Body of pancreas (tissue), 4 donors: ENCODE measurements at places on chromosomes 5 and 9. TPM values are rescaled to one million over a fixed set of nuclear protein-coding genes. Genes with fewer than 3 reads are reported as not detected.
A peak's percentile ranks its signal among the peaks of the same experiment; 100 is the strongest.

DNA sequence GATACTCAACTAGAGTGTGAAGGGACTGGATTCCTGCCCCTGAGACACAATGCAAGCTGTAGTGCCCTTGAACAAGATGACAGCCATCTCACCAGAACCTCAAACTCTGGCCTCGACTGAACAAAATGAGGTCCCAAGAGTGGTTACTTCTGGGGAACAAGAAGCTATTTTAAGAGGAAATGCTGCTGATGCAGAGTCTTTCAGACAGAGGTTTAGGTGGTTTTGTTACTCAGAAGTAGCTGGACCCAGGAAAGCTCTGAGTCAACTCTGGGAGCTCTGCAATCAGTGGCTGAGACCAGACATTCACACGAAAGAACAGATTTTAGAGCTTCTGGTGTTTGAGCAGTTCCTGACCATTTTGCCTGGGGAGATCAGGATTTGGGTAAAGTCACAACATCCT, 2.4 kb downstream of the ZNF483 start:
- H3K4me1 ChIP-seq, result peaks cover 12% of the 10 kb centered on the region
- H3K36me3 ChIP-seq, result no peaks in the 10 kb centered on the region
- H3K27me3 ChIP-seq, result no peaks in the 10 kb centered on the region
- no peak overlapping the region for H3K4me3 ChIP-seq
- DNase-seq, result no peak

DNA sequence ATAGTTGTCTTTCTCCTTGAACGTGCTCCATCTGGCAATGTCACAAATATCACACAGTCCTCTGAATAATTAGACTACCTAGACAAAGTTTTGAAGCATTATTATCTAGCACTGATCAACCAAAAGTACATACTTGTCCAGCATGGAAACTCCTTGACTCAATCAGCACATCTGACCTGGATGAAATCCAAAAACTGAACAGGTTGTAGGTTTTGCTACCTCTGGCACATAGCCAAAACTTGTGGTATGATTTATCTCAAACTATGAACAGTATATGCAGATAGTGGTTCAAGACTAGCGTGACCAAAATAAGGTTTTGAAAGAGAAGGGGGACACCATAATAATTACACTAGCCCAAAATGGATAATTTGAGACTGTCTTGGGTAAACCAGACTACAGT, 158.1 kb downstream of the ARRDC3 start:
- H3K27me3 ChIP-seq, result no peaks in the 10 kb centered on the region
- H3K4me1 ChIP-seq, result no peaks in the 10 kb centered on the region
- no peak overlapping the region for H3K27ac ChIP-seq

- H3K4me1 ChIP-seq, result no peaks in the 10 kb centered on the region
- no peak overlapping the region for H3K27ac ChIP-seq
- no peaks in the 10 kb centered on the region for H3K27me3 ChIP-seq
- H3K4me3 ChIP-seq, result no peak overlapping the region
- DNase-seq, result no peak
Measured at GRCh38 chr5:68504306-68504705, 288.8 kb downstream of the PIK3R1 start.

The TXNDC8 gene
- not detected for total RNA-seq

GRCh38 chr5:133508331-133508730, 104.0 kb downstream of the FSTL4 start:
- H3K27me3 ChIP-seq, result no peaks in the 10 kb centered on the region
- H3K4me1 ChIP-seq, result no peaks in the 10 kb centered on the region
- H3K36me3 ChIP-seq, result no peaks in the 10 kb centered on the region
- no peak for DNase-seq
- H3K27ac ChIP-seq, result no peak overlapping the region

The UBE2QL1 gene
- total RNA-seq, result 0.78 TPM

DNA sequence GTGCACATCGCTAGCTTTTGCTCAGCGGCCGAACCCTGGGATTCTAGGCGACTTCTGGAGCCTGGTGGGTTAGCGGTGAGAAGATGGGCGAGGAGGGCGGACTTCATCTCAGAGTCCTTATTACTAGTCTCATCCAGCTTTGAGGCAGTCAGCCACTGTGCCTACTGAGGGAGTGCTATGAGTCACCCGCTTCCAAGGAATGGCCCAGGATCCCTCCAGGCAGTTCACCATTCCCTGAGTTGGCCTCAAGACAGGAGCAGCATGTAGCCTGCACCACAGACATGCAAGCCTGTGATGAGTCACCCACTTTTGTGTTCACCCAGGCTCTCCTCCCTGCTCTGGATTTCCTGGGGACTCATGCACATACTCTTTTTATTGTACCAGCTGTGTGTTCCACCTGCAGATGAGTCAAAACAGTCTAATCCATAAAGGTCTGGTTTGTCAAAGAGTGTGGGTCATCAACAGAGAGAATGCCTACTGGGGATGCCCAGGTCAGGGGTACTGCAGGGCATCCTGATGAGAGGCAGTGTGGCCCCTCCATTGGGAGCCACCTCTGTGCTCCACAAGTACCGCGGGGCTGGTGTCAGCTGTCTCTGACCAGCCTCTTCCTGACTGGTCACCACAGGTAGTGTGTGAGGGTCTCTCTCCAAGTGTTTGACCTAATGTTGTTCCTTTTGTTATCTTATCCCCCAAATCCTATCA, 20.2 kb downstream of the SLC22A5 start:
- peaks cover 39% of the 10 kb centered on the region for H3K4me1 ChIP-seq
- H3K27ac ChIP-seq, result no peak overlapping the region
- no peak overlapping the region for H3K4me3 ChIP-seq
- no peaks in the 10 kb centered on the region for H3K27me3 ChIP-seq
- no peak for DNase-seq

The TAF11L10 gene
- not detected for total RNA-seq

The PROP1 gene
- total RNA-seq, result not detected

DNA sequence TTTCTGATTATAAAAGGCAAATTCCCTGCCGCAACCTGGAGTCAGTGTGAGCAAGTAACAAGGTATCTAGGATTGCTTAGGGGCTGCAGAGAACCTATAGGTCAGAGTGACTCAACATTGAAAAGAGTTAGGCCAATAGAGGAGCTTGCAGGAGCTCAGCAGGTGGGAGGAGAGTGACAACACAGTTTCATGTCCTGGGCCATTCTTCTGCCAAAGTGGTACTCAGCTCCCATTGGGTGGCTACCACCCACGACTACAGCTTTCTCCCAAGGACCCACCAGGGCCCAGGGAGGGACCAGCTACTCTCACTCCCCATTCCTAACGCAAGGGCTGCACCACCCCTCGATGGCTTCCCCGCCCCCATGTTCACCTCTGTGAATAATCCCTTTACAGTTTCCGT, 86.7 kb upstream of the SPATA31C2 start:
- H3K4me3 ChIP-seq, result no peak overlapping the region
- H3K4me1 ChIP-seq, result no peaks in the 10 kb centered on the region
- DNase-seq, result no peak
- no peaks in the 10 kb centered on the region for H3K27me3 ChIP-seq

GRCh38 chr9:12133416-12133815, 559.8 kb upstream of the TYRP1 start:
- no peaks in the 10 kb centered on the region for H3K36me3 ChIP-seq
- no peak overlapping the region for H3K27ac ChIP-seq
- no peak overlapping the region for H3K4me3 ChIP-seq
- no peaks in the 10 kb centered on the region for H3K27me3 ChIP-seq
- no peak for DNase-seq
- H3K4me1 ChIP-seq, result no peaks in the 10 kb centered on the region

The PLPPR1 gene
- total RNA-seq, result 0.26 TPM

- H3K4me3 ChIP-seq, result no peak overlapping the region
- no peak for DNase-seq
- H3K27ac ChIP-seq, result no peak overlapping the region
- no peaks in the 10 kb centered on the region for H3K4me1 ChIP-seq
- no peaks in the 10 kb centered on the region for H3K36me3 ChIP-seq
- no peaks in the 10 kb centered on the region for H3K27me3 ChIP-seq
Measured at GRCh38 chr5:125422342-125422741, 675.9 kb upstream of the ZNF608 start.

The DND1 gene
- 1.8 TPM for total RNA-seq

DNA sequence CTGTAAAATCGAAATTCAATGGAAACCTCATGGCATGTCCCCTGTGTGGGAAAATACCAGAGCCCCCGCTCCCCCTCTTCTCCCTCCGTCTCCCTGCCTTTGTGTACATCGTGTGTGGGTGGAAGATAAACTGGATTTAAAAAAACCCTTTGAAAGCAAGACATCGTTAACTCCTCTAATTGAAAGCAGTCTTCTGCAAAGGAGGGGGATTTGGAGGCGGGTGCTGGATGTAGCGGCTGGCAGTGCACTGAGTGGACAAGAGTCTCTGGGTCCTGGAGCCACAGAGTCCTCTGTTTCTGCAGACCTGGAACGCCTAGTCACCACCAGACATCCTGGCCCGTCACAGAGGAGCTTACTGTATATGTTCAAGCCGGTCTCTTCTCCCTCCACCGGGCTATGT, 169.4 kb downstream of the PAPPA start:
- no peaks in the 10 kb centered on the region for H3K27me3 ChIP-seq
- DNase-seq, result no peak
- no peaks in the 10 kb centered on the region for H3K36me3 ChIP-seq
- H3K4me1 ChIP-seq, result peaks cover 3% of the 10 kb centered on the region

The OSMR gene
- 22.4 TPM for total RNA-seq

DNA sequence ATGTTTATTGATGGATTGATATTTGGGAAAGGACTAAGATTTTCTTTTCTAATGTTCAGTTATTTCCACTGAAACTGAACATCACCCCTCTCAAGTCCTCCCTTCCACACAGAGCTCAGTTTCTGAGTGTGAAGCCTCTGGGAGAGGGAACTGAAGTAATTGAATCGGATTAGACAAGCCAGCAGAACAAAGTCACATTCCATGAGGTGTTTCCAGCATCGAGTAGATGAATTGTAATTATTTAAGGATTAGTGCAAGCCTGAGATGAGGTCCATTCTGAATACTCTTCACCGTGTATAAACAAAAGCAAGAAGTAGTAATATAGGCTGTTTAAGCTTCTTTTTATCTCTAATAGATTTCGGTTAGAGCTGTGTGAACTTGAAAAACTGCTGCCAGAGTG, 2060.5 kb downstream of the MAT2B start:
- H3K27me3 ChIP-seq, result no peaks in the 10 kb centered on the region
- no peaks in the 10 kb centered on the region for H3K36me3 ChIP-seq
- no peak for DNase-seq
- H3K4me1 ChIP-seq, result no peaks in the 10 kb centered on the region

DNA sequence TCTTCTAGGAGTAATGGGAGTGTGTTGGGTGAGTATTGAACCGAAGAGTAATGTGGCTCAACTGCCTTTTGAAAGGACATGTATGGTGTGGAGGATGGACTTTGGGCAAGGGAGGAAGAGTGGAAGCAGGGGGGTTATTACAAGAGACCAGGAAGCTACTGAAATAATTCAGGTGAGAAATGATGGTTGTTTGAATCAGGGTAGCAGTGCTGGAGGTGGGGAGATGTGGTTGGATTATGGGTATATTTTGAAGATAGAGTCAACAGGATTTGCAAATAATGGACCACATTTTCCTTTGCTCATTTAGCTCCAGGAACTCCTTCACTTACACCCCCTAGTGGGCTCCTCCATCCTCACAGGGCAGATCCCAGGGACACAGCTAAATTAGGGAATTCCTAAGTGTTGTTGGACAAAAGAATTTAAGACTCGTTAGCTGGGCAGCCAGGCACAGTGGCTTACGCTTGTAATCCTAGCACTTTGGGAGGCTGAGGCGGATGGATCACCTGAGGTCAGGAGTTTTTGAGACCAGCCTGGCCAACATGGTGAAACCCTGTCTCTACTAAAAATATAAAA, 1.2 kb upstream of the SLC4A9 start:
- no peak overlapping the region for H3K4me3 ChIP-seq
- no peaks in the 10 kb centered on the region for H3K36me3 ChIP-seq
- no peaks in the 10 kb centered on the region for H3K27me3 ChIP-seq
- no peak for DNase-seq
- H3K27ac ChIP-seq, result no peak overlapping the region

- no peak overlapping the region for H3K4me3 ChIP-seq
- H3K36me3 ChIP-seq, result no peaks in the 10 kb centered on the region
- no peaks in the 10 kb centered on the region for H3K27me3 ChIP-seq
- H3K4me1 ChIP-seq, result no peaks in the 10 kb centered on the region
- no peak overlapping the region for H3K27ac ChIP-seq
Measured at GRCh38 chr5:76174101-76174500, 90.9 kb downstream of the SV2C start.

GRCh38 chr5:134125039-134126015, 10.8 kb downstream of the TCF7 start:
- no peak overlapping the region for H3K27ac ChIP-seq
- peak; percentile 44 for DNase-seq
- no peaks in the 10 kb centered on the region for H3K27me3 ChIP-seq

The CANX gene
- 401 TPM for total RNA-seq

- no peak for DNase-seq
- H3K36me3 ChIP-seq, result no peaks in the 10 kb centered on the region
- H3K4me3 ChIP-seq, result no peak overlapping the region
- no peak overlapping the region for H3K27ac ChIP-seq
- H3K4me1 ChIP-seq, result no peaks in the 10 kb centered on the region
Measured at GRCh38 chr5:54387659-54388232, 67.8 kb upstream of the HSPB3 start.
